ENCODE measurements at places on chromosomes 16 and 17.

- H3K27ac ChIP-seq: no peak overlapping the region
- DNase-seq: no peak
- no peaks in the 10 kb centered on the region for H3K4me1 ChIP-seq
- H3K27me3 ChIP-seq: no peaks in the 10 kb centered on the region
Observed at GRCh38 chr16:11472410-11472809, 114.3 kb downstream of the LITAF start.

DNA sequence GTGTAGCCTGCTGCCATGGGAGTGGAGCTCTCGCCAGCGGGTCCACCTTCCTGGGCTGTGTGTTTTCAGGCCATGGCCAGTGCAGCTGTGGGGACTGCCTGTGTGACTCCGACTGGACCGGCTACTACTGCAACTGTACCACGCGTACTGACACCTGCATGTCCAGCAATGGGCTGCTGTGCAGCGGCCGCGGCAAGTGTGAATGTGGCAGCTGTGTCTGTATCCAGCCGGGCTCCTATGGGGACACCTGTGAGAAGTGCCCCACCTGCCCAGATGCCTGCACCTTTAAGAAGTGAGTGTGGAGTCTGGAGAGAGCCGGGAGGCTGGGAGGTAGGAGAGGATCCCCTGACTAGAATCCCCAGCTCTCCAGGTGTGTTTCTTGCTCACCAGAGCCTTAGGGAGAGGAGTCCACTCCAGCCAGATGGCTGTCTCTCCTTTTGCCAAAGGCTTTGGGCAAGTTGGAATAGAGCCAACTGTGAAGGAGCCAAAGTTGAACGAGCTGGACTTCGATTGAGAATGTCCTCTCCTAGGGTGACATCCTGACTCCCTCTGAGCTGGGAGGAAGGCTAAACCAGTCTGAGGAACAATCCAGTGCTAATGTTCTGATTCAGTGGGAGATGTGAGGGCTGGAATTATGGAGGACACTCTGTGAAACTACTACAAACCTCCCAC lies 24.4 kb upstream of the EFCAB13 start:
- H3K36me3 ChIP-seq: no peaks in the 10 kb centered on the region
- no peak for DNase-seq
- H3K4me1 ChIP-seq: no peaks in the 10 kb centered on the region
- H3K27me3 ChIP-seq: no peaks in the 10 kb centered on the region
- no peak overlapping the region for H3K27ac ChIP-seq
- no peak overlapping the region for H3K4me3 ChIP-seq

DNA sequence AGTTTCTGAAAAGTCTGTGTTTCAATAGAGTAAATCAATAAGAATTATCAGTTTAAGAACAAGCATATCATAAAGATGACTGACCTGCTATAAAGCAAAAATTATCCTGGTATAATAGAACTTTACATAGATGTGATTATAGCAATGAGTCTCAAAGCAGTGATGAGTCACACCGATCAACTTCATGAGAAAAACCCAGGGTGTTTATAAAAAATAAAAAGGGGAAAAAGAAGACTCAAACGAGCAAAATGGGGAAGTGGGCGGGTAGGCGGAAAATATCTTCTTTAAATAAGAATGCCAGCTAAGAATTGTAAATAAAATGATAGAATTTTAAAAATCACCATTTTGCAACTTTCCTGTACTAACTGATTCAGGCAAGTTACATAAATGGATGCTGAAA lies 46.8 kb downstream of the BRIP1 start:
- H3K4me3 ChIP-seq: no peak overlapping the region
- H3K36me3 ChIP-seq: peaks cover 22% of the 10 kb centered on the region
- peak overlapping the region; percentile 46 for H3K27ac ChIP-seq
- DNase-seq: no peak
- H3K4me1 ChIP-seq: peaks cover 7% of the 10 kb centered on the region

DNA sequence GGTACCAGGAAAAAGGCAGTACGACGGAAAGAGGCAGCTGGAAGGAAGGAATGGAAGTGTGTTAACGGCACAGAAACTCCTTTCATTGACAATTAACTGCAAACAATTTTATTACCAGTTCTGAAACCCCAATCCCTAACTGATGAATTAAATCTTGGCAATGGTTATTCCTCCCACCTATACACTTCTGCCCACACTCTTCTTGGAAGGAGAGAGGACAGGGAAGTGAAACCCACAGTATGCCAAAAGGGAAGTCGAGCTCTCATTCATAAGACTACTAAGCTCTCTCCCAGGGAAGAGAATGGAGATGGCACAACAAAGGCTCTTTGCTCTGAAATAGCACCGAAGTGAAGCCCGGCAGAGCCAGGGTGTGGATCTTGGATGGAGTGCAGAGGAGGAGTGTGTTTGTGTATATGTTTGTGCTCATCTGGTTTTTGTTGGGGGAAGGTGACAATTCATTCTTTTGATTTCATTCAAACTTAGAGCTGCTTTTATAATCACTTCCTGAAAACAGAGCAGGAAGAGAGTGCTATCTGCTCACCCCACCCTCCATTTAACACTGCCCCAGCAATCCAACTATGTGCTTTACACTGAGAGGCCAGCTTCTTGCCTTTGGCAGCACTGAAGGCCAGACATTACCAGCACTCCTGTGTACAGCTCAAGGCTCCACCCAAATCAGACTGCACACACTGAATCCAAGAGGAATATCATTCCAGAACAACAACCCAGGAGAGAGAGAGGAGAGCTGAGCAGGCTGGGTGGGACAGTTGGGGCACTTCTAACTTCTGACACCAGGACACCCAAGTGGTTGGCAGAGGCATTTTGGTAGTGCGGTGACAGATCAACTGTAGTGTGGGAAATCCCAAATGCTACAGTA lies 68.7 kb downstream of the HIC1 start:
- no peak for DNase-seq
- no peak overlapping the region for H3K4me3 ChIP-seq
- H3K36me3 ChIP-seq: peaks cover 6% of the 10 kb centered on the region
- H3K27ac ChIP-seq: no peak overlapping the region
- no peaks in the 10 kb centered on the region for H3K27me3 ChIP-seq

DNA sequence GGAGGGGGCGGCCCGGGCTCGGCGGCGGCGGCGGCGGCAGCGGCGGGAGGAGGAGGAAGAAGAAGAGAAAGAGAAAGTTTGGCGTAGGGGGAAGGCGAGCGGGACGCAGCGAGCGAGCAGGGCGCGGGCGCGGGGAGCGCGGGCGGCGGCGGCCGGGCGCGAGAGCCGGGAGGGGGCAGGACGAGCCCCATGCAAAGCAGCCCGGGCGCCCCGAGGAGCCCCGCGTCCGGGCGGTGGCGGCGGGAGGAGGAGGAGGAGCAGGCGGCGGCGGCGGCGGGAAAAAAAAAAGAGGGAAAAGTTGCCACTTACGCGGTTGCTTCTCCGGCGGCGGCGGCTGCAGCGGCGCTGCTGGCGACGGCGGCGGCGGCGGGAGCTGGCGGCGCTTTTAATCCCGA lies 10.3 kb upstream of the ZFHX3 start:
- no peak overlapping the region for H3K27ac ChIP-seq
- peak; percentile 28 for DNase-seq
- H3K36me3 ChIP-seq: no peaks in the 10 kb centered on the region
- peaks cover 20% of the 10 kb centered on the region for H3K4me1 ChIP-seq

DNA sequence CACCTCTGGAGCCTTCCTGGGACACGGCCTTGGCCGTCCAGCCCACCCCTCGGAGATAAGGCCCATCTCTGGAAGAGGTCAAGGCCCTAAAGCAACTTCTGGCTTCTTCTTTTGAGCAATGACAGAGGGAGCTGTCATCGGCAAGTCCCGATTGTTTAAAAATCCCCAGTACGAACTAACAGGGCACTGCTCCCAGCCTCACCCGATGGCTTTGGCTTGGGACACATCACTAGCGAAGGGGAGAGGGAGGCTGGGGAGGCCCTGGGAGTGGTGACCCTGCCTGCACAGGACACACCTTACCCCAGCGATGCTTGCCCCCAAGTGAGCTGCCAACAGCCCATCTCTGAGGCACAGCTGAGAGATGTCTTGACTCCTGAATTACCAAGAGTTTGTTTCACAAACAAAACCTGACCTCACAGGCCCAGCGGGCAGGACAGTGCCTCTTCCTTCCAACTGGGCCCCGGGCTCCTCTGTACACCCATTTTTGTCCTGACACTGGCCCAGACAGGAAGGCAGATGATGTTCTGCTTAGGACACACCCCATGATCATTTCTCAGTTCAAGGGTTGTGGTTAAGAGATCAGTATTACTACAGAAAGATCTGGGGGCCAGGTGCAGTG lies 4.8 kb downstream of the SYNGR2 start:
- no peaks in the 10 kb centered on the region for H3K27me3 ChIP-seq
- H3K36me3 ChIP-seq: peaks cover 42% of the 10 kb centered on the region
- peak; percentile 63 for DNase-seq
- H3K4me1 ChIP-seq: peaks cover 58% of the 10 kb centered on the region

DNA sequence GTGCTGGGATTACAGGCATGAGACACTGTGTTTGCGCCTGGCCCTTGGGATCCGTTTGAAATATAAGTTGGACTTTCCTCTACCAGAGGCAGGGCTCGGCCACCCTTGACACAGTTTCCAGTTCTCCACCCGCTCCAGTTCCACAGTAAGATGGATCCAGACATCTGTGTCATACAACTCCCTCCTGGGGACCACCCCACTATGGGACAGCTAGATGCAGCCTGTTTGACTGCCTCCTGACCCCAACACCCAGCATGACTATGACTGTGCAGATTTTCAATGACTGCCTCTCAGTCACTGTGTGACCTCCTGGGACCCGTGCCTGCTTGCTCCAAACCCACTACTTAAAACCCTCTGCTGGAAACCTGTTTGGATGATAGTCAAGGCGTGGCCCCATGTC lies 166.7 kb downstream of the IRF8 start:
- H3K27me3 ChIP-seq: peaks cover 4% of the 10 kb centered on the region
- no peak for DNase-seq
- H3K4me3 ChIP-seq: no peak overlapping the region

DNA sequence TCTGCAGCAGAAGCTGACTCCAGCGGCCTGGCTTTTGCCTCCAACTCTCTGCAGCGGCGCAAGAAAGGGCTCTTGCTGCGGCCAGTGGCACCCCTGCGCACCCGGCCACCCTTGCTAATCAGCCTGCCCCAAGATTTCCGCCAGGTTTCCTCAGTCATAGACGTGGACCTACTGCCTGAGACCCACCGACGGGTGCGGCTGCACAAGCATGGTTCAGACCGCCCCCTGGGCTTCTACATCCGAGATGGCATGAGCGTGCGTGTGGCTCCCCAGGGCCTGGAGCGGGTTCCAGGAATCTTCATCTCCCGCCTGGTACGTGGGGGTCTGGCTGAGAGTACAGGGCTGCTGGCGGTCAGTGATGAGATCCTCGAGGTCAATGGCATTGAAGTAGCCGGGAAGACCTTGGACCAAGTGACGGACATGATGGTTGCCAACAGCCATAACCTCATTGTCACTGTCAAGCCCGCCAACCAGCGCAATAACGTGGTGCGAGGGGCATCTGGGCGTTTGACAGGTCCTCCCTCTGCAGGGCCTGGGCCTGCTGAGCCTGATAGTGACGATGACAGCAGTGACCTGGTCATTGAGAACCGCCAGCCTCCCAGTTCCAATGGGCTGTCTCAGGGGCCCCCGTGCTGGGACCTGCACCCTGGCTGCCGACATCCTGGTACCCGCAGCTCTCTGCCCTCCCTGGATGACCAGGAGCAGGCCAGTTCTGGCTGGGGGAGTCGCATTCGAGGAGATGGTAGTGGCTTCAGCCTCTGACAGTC lies 1.3 kb downstream of the PARD6A start:
- DNase-seq: no peak
- H3K27ac ChIP-seq: no peak overlapping the region
- H3K36me3 ChIP-seq: peaks cover 5% of the 10 kb centered on the region
- no peaks in the 10 kb centered on the region for H3K27me3 ChIP-seq

DNA sequence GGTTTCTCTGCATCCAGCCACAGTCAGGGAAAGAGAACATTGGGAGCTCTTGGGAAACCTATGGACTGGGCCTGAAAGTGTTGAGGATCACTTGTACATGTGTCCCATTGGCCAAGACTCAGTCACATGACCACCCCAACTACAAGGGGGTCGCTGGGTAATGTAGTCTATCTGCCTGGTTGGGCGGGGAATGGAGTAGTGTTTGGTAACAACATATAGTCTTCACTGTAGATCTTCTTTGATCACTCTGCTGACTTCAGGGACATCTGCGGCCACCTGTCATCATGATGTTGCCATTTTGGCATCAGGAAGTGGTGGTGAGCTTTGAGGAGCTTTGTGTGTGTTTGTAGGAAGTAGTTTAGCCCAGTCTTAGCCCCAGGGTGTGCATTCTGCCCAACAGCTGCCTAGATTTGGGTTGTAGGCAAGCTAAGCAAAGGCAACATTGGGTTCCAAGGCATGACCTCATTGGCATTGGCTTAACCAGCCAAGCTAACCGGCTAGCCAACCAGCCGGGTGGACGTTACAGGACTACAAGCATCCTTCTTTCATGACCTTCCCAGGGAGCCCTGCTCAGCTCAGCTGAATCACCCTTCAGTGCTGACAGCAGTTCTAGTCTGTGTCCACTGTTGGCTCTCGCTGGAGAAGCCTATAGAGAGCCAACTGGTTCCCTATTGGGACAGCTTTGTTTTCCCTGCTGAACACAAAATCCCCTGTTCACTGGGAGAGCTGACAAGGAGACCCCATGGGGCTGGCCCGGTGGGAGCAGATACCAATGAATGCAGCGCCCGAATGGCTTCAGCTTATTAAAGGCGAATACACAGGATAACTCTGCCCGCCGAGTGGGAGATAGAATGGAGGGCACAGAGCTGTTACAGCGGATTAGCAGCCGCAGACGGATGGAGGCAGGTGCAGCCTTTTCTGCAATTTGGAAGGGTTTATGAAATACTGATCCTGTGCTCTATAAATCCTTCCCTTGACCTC lies 178.6 kb downstream of the NTN1 start:
- peaks cover 3% of the 10 kb centered on the region for H3K4me1 ChIP-seq
- no peaks in the 10 kb centered on the region for H3K36me3 ChIP-seq
- no peak overlapping the region for H3K4me3 ChIP-seq
- no peak overlapping the region for H3K27ac ChIP-seq

DNA sequence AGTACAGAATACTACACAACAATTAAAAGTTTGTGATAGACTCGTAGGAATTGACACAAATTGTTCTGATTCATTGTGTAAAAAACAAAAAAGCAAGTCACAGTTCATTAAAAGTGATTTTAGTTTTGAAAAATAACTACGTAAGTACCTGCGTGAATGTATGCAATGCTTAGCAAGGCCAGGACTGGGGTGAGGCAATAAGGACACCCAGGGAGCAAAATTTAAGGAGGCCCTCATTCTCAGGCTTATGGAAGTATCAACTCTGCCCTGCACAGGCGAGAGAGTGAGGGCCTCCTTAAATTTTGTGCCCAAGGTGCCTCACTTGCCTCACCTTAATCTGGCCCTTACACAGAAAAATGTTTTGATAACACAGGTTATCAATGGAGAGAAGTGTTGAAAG lies 31.4 kb downstream of the NOG start:
- H3K27me3 ChIP-seq: no peaks in the 10 kb centered on the region
- no peak for DNase-seq
- no peak overlapping the region for H3K27ac ChIP-seq
- H3K36me3 ChIP-seq: no peaks in the 10 kb centered on the region
- H3K4me3 ChIP-seq: no peak overlapping the region
- H3K4me1 ChIP-seq: peaks cover 4% of the 10 kb centered on the region
